ENCODE measurements at places on chromosomes 12 and 14. TPM values are rescaled to one million over a fixed set of nuclear protein-coding genes. Genes with fewer than 3 reads are reported as not detected.

Gene DBX2
- 0.73 TPM for total RNA-seq

Gene PARP11
- 12.3 TPM for total RNA-seq

Gene PRIMA1
- 1.3 TPM for total RNA-seq

GRCh38 chr12:125983094-125983783, 918.0 kb downstream of the AACS start:
- no peaks in the 10 kb centered on the region for H3K4me1 ChIP-seq
- peak overlapping the region; percentile 66 for H3K4me3 ChIP-seq
- no peaks in the 10 kb centered on the region for H3K27me3 ChIP-seq

DNA sequence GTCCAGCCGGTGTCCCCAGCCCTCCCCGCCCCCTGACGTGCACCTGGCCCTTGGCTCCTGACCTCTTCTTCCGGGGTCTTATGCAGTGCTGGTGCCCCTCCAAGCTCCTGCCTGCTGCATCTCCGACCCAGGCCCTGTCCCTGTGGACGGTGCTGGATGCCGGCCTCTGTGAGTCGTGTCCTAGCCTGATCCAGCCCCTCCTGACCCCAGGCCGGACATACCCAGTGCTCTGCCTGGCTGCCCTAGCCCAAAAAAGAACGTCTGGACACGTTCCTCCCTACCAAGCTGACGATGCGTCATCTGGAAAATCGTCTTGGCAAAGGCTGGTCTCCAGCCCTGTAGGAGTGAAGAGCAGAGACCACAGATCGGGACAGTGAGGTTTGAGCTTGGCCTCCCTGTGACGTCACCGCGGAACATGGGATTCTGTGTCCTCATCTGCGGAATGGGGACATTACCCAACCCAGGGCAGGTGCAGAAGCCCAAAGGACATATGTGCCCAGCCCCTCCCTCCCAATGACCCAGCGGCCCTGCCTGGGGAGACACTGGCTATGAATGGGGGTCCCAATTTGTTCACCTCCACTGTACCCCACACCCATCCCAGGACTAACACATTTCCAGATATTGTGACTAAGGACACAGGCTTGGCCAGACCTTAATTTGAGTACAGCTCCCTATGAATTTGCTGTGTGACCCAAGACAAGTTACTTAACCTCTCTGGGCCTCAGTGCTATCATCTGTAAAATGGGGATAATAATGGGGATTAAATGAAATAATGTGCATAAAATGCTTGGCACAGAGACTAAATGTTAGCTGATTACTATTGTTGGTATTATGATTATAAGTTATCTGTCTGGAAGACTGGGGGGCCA, 51.0 kb upstream of the BCL11B start:
- H3K27me3 ChIP-seq: no peaks in the 10 kb centered on the region
- DNase-seq: no peak
- no peak overlapping the region for H3K27ac ChIP-seq
- no peaks in the 10 kb centered on the region for H3K36me3 ChIP-seq
- no peaks in the 10 kb centered on the region for H3K4me1 ChIP-seq

DNA sequence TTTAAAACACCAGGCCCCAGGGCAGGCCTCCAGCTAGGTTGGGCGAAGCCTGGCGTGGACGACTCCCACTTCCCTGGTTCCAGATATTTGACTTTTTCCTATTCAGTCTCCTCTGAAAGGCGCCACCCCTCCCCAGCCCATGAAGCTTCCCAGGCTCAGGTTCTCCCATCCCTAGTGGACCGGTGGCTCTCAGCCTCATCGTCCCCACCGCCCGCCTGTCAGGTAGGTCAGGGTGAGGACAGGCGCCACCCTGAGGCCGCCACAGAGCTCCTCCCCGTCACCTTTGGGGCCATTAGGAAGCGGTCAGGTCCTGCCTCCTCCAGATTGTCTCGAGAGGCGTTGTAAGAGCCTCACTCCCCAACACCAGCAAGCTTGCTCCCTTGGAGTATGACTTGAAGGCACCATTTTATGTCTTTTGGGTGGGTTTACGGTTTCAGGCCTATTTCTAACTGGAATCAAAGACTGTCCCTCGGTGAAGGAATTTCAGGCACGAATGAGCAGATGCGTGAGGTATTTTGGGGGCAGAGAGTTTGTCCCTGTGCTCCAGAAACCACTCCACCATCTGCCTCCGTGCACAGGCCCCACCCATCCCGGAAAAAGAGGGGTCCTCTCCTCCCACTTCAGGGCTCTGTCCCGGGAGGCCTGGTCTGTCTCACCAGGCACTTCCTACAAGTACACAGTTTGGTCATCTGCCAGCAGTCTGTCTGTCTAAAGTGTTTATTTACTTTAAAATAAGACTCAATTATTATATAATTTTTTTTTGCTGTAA, 55.6 kb downstream of the TSPAN9 start:
- H3K27ac ChIP-seq: no peak overlapping the region
- no peaks in the 10 kb centered on the region for H3K27me3 ChIP-seq
- no peaks in the 10 kb centered on the region for H3K36me3 ChIP-seq
- H3K4me1 ChIP-seq: peaks cover 9% of the 10 kb centered on the region
- no peak for DNase-seq
- H3K4me3 ChIP-seq: no peak overlapping the region

DNA sequence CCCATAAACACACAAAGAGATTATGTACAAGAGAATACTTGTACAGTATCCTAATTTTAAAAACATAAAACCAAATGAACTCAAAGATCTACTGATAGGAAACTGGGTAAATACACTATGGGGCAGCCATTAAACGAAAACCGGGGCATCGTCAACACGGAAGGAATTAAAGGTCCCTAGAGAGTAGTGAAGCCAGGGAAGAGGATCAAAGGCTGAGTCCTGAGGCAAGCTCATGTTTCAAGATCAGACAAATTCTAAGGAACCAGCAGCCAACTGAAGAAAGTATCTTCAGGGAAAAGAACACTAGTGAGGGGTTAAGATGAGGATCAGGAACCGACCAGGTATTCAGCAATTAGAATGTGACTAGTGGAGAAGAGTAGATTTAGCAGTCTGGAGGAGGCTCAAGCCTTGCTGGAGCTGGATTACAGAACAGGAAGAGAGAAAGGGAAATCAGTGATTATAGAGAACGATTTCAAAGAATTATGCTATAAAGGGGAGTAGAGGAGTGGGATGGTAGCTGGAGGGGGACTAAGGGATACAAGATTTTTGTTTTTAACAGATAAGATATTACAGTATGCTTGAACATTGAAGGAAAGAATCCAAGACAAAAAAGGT, 23.7 kb downstream of the SEL1L start:
- H3K36me3 ChIP-seq: peaks cover 8% of the 10 kb centered on the region
- no peak for DNase-seq
- H3K4me1 ChIP-seq: no peaks in the 10 kb centered on the region
- H3K4me3 ChIP-seq: no peak overlapping the region

DNA sequence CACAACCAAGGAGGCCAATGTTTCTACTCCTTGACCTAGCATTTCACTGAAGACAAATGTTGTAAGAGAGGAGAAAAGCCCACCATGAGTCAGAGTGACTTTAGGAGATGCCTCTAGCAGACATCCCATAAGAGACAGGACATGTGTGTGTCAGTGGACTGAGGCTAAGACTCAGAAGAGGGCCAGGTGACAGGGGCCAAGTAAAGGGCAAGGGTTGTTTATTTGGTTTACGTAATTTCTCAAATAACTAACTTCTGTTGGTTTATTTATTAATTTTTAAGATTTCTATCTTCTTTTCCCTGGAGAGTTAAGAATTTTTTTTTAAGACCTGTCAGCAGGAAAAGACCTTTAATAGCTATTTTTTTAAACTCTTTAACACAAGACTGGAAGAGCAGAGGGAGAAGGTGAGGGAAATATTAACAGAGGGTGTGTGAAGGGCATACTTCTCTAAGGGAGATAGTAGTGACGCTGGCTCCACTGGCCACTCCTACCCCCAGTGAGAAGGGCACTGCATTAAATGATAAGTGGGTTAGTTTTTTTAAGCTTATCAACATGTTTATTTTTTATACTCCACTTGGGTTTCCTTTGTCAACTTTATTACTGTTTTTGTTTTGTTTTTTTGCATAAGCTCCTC, 3.4 kb downstream of the PNP start:
- no peaks in the 10 kb centered on the region for H3K4me1 ChIP-seq
- H3K27ac ChIP-seq: no peak overlapping the region

- no peaks in the 10 kb centered on the region for H3K36me3 ChIP-seq
- H3K27ac ChIP-seq: no peak overlapping the region
- no peak overlapping the region for H3K4me3 ChIP-seq
- no peak for DNase-seq
- H3K27me3 ChIP-seq: no peaks in the 10 kb centered on the region
These were observed 33.8 kb downstream of the ZFHX2 start for GRCh38 chr14:23517650-23518326.

DNA sequence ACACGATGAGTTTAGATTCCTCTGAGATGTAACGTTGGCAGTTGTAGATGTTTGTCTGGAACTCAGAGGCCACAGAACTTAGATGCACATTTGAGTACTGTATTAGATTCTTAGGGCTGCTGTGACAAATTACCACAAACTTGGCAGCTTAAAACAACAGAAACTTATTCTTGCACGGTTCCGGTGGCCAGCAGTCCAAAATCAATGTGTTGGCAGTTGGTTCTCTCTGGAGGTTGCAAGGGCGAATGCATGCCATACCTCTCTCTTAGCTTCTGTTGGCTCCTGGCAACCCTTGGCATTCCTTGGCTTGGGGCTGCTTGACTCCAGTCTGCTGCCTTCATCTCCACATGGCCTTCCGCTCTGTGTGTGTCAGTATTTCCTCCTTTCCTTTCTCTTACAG, 118.9 kb downstream of the C12orf75 start:
- no peaks in the 10 kb centered on the region for H3K36me3 ChIP-seq
- no peak overlapping the region for H3K4me3 ChIP-seq
- no peaks in the 10 kb centered on the region for H3K27me3 ChIP-seq
- DNase-seq: no peak
- H3K27ac ChIP-seq: no peak overlapping the region

DNA sequence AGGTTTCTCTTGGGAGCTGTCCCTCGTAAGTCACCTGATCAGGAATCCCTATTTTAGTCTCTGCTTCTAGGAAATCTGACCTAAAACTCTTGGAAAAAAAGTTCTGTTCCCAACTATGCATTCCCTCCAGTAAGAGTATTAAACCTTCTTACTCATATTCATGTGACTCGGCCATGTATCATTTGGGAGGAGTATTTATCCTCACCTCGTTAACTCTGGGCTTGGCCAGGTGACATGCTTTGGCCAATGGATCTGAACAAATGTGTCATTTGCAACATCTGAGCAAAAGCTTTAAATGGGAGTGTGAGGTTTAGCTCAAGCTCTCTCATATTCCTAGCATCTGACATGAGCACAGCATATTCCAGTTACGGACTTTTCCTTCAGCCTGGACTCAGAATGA, 226.8 kb downstream of the NUAK1 start:
- no peaks in the 10 kb centered on the region for H3K4me1 ChIP-seq
- H3K4me3 ChIP-seq: no peak overlapping the region
- no peaks in the 10 kb centered on the region for H3K36me3 ChIP-seq
- H3K27ac ChIP-seq: no peak overlapping the region
- no peak for DNase-seq

All from breast epithelium (tissue), 4 donors.